ENCODE measurements at places on chromosomes 5 and 9.

- no peak for DNase-seq
Measured at GRCh38 chr5:122835681-122836080, 9.7 kb upstream of the SNX24 start.

DNA sequence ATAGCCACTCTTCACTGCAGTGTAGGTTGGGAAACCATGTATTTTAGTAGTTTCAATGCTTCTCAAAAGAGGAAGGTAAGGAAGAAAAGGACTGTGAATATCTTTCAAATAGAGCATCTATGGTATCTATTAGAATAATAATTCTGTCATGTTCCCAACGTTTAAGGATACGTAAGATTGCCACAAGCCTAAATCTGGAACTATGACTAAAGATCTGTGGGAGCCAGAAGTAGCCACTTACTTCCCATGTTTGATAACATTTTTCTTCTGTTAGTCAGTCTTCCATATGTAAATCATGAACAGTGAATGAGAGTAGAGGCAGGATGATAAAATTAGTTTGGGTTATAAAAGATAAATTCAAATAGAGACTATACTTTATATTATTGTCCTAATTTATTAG lies 16.3 kb upstream of the MROH2B start:
- no peak for DNase-seq

DNA sequence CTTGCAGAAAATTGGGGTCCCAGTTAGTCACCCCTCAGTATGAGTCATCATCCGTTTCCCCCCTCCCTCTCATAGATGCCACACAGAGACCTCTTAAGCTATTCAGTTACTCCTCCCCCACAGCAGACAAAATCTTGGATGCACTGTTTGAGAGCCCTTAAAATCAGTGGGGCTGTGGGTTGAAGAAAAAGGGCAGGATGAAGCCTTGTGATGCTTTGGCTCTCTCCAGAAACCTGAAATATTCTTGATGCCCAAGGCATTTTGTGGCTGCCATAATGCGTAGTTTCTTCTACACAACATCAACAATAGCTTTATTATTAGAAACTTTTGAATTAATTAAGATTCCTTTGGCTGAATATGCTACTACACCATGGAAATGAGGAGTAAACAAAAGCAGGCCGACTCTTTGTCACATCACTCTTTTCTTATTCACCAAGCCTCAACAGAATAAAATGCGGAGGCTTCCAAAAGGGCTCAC lies 133.8 kb downstream of the MRPS30 start:
- DNase-seq, result no peak

DNA sequence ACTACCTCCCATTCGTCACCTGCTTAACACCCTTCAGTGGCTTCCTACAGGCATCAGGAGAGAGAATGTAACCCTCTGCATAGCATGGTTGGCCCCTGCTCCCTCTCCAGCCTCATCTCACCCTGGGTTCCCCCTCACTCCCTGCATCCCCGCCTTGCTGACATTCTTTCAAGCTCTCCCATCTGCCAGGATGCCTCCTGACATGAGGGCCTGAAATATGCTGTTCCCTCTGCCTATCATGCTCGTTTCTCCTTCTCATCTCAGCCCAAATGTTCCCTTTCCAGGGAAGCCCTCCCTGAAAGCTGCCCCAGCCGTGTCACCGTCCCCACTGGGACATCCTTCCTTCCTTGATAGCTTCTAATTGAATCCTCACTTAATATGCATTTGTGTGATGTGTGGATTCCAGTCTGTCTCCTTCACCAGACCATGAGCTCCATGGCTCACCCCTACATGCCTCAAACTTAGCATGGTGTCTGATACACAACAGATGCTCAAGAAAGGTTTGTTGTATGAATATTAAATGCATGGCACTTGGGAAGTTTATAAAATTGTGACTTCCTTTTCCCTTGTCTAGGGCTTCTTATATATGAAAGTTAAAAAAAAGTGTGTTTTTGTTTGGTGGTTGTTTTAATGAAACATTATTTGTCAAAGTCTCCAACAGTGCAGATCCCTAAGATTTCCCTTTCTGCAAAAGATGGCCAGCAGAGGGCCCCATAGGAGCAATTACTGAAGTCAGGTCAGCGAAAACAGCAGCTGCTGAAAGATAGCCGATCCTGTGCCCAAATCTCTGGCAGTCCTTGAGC lies 7.3 kb upstream of the C5orf58 start:
- DNase-seq, result peak; percentile 77

- DNase-seq, result no peak
Measured at GRCh38 chr5:56011835-56012234, 17.1 kb upstream of the IL6ST start.

DNA sequence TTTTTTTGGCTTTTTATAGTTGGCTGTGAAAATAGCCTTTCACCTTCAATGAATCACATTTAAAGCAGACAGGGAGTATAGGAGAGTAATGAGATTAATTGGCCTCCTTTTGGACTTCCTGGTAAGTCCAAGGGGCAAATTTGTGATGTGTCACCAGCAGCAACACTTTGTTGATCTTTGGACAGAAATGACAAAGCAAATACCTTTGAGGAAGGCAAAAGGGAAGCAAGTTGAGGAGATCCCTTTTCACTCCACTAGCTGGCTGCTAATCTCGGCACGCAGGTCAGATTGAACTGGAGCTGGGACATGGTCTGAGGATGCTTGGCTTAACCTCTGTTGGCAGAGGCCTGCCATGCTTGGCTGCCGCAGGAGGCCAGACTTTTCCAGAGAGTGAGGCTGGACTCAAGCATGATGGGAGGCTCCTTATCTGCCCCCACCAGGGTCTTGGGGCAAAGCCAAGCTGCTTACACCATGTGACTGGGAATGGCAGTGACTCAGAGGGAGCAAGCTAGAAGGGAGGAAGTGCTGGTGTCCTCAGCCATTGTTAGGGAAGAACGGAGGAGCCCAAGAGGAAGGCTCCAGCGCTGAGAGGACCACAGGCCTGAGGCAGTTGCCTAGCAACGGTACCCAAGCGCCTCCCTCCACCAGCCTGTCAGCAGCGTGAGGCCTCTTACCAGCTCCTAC lies 174.5 kb upstream of the MAP1B start:
- peak; percentile 81 for DNase-seq

DNA sequence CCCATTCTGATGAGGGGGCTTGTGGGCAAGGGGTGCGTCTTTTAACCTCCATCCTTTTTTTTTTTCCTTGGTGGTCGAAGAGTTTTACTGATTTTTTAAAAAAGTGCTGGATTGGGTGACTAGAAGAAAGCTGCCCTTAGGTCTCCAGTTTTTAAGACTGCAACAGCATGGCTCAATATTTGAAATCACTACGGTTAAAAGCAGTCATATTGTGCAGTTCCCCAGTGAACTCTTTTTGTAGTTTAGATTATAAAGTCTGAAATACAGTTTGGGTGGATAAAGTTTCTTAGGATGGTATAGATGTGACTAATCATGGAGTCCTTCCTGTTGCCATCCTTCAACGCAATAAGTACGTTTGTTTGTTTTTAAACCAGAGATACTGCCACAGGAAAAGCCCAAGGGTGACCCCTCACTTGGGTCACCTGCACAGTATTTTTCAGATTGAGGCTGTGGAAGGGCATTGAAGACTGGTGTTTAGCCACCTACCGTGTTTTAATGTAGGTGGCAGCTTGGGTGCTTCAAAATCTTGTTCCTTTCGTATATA lies 520 bp upstream of the DHFR start:
- no peak for DNase-seq

GRCh38 chr9:10729213-10729612 lies 116.4 kb upstream of the PTPRD start:
- DNase-seq, result no peak

GRCh38 chr9:77743386-77743785 lies 95.3 kb upstream of the GNA14 start:
- no peak for DNase-seq

GRCh38 chr9:115983366-115983765 lies 170.2 kb upstream of the PAPPA start:
- no peak for DNase-seq

- no peak for DNase-seq
Measured at GRCh38 chr5:72386639-72387038, 66.5 kb downstream of the PTCD2 start.

DNA sequence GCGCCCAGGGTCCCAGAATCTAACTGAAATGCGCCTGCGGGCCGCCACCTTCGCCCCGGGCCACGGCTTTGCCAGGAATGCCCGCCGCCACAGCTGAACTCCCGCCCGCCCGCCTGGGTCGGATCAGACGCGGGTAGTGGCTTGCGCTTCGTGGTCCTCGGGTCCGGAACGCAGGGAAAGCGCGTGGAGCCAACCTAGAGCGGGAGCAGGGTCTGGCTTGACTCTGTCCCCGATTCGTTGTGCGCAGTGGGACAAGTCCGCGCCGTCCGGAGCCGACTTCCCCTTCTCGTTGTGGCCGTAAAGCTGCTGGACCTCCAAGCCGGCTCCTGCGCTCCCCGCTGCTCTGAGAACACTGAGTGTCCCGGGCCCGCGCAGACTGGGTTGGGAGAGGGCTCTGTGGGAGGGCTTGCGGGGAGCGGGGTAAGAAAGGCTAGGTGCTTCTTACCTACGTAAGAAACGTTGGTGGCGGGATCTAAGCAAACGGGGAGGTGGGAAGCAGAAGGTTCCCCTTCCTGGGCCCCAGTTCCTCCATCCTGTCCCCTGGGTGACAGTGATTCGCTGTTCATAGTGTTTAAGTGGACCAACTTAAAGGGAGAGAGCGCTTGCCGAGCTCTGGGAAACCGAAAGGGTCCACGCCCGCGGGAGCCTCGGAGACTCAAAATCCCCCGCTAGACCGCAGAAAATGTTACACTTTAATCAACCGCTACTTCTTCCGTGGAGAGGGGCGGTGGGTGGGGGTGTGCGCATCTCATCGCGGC lies 4.4 kb upstream of the FOXE1 start:
- no peak for DNase-seq

DNA sequence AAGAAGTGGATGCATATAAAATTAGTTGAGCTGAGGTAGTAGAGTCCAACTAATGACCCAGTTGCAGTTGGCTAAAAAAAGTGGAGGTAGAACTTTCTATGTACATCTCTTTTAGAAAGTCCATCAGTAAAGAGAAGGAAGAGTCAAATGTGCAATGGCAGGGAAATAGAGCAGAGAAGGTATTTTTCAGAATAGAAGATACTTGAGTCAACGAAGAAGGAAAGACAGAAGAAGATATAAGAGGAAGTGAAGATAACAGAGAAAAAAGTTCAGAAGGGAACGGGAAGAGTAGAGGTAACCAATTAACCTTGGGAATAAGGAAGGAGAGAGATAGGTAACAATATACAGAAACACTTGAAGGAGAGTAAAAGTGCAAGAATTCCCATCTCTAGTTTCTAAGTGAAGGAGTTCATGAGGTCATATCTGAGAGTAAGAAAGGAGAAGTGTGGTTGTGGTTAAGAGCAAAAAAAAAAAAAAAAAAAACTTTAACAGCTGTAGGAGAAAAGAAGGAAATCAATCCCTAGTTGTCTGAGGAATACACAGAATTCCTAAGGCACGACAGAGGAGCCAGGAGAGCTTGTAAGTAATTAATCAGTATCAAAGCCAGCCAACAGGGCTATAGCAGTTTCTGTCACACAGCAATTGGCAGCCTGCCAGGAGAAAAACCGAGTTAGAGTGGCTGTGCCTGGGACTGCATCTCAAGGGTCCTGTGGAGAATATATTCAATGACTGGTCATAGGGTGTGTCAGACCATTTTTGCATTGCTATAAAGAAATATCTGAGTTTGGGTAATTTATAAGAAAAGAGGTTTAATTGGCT lies 61.0 kb downstream of the ARL15 start:
- DNase-seq, result no peak

DNA sequence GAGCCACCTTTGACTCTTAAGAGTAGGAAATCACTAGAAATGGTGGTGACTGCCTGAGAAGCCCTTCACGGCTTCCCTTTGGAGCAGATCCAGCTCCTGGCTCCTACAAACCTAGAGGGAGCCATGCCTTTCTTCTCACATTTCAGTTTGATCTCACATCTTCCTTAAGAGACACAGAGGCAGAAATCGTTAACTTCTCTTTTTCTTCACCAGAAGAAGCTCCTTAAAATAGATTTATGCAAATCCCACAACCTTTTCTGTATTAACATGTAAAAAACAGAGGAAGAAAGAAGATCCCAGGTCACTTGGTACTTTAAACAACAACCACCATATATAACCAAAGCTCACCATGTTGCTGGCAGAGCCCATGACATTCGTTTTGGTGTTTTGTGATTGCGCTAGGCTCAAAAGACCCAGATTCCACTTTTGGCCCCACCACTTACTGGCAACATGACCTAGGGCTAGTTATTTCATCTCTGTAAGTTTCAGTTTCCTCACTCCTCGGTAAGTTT lies 29.6 kb downstream of the PAX5 start:
- no peak for DNase-seq

GRCh38 chr5:57844410-57844809 lies 361.8 kb upstream of the ACTBL2 start:
- DNase-seq, result no peak

DNA sequence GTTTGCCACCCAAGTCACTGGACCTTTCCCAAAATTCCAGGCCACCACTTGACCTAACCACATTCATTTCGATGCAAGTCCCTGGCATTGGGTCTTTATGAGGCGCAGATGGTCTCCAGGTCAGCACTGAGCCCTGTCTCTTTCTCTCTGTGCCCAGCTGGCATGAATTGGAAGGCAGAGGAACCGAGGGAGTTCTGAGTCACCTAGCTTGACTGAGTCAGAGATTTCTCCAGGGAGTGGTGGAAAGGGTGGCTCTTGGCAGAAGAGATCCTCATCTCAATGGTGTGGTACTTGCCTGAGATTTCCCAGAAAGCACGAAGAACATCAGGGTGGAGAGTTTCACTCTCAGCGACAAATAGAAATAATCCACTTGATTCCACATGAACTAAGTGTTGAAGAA lies 43.8 kb downstream of the WDR36 start:
- DNase-seq, result no peak

DNA sequence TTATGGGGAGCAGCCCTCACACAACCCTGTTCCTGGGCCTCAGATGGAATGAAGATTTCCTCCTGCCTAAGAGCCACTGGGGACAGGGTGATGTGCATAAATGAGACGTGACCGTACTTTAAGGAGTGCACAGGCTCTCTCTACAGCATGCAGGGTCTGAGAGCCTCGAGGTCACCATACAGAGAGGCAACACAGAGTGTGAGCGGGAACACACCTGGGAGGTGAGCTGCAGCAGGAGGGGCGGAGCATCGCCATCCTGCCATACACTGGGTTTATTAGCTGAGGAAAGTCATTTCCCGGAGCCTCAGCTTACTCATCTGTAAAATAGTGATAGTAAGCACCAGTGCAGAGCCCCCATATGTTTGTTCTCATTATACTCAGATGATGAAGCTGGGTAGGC lies 182.5 kb upstream of the RAD23B start:
- DNase-seq, result no peak

DNA sequence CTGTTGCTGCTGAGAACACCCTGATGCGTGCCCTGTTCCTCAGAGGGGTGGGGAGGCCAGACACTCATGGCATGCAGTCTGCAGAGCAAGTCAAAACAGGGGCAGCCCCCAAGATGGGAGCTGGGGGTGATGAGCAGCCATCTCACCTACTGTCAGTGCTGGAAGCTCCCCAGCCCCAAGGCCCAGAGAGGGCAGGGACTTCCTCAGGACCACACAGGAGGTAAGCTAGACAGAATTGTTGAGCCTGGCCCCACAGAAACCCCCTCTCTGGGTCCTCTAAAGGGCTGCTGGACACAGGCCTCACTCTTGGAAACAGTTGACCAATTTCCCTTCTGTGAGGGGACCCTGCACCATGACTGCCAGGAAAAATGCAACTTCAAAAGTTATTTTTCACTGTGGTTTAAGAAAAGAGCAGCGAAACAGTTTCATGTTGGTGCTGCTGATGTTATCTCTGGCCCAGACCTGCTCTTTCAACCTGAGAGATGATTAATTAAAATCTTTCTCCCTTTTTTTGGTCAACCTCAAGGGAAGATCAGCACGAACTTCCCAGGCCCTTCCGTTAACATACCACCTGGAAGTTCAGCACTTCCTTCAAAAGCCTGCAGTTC lies 9.6 kb downstream of the CSF2 start:
- no peak for DNase-seq

Data from ureter (tissue), 1 donor.